ENCODE measurements at places on chromosomes 11 and 22. TPM values are rescaled to one million over a fixed set of nuclear protein-coding genes. Genes with fewer than 3 reads are reported as not detected.
A peak's percentile ranks its signal among the peaks of the same experiment; 100 is the strongest.

Gene TRIM49
- not detected for total RNA-seq

Gene MMP27
- total RNA-seq = not detected

Gene DEFB131B
- total RNA-seq = not detected

Gene PGGHG
- 75.0 TPM for total RNA-seq

Gene HEPACAM
- not detected for total RNA-seq

Gene CYB5R2
- 4.4 TPM for total RNA-seq

Gene CDKN1C
- total RNA-seq = 0.69 TPM

Gene GRIK4
- total RNA-seq = not detected

Gene SOX6
- total RNA-seq = not detected

Gene CABP7
- total RNA-seq = 0.07 TPM

GRCh38 chr11:34856251-34856650 lies 59.9 kb downstream of the APIP start:
- no peak for DNase-seq

DNA sequence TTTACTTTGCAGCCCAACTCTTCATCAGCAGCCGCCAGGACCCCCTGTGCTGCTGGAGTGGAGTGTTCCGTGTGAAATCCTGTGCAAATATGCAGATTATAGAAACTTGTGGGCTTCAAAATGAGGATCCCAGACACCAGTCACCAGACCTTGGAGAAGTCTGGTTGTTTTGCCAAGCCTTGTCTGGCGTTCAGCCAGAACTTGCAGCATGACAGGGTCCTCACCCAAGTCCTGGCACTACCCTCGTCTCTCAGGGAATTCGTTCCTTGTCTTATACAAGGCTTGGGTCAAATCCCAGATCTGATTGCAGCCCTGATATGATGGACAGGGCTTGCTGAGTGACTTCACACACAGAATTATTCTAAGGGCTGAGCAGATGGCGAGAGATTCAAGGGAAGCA lies 18.9 kb downstream of the SHISAL1 start:
- no peak for DNase-seq

DNA sequence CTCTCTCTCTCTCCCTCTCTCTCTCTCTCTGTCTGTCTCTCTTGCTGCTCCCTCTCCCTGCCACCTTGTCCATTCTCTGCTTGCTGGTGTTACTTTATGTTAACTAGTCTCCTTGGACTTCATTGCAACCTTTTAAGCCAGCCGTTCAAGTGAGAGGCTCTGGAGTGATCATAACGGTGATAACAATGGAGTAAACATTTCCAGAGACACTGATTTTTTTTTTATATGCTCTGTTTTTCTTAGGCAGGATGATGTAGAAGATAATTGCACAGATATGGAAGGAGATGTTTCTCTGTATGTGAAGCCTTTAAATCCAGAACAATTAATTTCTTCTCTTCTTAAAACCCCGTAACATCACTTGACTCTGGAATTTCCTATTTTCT lies 287.7 kb downstream of the TMEM135 start:
- no peak for DNase-seq

GRCh38 chr22:47547881-47548650 lies 785.6 kb downstream of the TBC1D22A start:
- no peak for DNase-seq

DNA sequence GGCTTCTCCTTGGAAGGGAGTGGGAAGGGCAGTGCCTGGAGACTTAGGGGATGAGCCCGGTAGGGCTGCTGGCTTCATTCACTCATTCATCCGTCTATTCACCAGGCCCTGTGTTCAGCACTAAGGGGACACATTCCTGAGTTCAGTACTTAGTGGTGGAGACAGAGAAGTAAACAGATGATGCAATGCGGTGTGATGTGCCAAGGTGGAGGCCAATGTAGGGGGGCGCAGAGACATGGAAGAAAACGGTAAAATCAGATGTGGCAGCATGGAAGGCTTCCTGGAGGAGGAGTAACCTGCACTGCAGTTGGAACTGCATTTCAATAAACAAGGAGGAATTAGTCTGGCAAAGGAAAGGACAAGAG lies 21.3 kb downstream of the GRIK4 start:
- no peak for DNase-seq

- DNase-seq = no peak
Measured at GRCh38 chr22:44522526-44523170, 24.6 kb upstream of the RTL6 start.

DNA sequence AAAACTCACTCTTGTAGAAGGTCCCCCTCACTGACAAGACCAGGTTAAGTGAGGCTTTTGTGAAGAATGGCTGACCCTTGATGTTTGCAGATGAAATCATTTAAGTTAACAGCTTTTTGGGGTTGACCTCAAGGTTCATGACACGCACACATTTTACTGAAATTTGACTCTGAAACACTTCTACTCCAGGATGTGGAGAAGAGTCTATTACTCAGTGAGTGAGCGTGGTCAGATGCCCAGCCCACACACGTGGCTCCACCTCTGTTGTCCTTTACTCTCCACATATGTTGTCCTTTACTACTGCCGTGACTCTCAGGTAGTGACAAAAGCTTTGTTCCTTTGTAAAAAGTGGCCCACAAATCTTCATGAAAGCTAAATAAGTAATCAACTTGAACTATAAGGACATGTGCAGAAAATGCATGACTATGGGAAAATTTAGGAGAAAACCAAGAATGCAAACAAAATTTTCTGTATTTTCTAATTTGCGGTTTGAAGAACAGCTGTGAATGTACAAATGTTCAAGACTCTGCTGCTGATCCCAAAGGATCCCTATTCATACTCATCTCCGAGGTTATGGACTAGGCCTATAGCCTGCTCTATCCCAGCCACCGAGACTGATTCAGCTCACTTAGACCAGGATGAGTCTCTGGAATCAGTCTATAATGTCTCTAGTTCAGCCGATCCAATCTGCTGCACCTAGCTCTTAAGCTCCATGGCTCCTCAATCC lies 22.4 kb downstream of the XRRA1 start:
- peak; percentile 71 for DNase-seq

- peak; percentile 35 for DNase-seq
Measured at GRCh38 chr11:57425565-57426438, 1.1 kb downstream of the SLC43A3 start.

GRCh38 chr11:95074792-95075563 lies 8.3 kb downstream of the SRSF8 start:
- no peak for DNase-seq

DNA sequence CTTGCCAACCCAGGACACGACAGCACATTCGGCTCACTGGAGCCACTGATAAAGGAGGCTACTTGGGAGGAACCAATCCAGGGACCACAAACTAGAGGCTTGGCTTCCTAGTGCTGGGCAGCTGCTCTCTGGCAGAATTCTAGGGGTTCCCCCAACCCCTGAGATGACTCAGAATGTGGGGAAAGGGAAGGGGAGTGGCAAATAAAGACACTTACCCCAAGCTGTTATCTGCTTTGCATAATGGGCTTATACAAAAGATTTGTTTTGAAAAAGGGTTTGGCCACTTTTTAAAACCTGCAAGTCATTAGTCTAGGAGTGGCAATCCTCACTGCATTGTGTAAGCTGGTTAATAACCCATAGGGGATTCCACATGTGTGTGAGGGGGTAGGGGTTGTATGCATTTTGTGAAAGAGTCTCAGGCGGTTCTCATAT lies 64.1 kb upstream of the LMO1 start:
- DNase-seq = no peak

DNA sequence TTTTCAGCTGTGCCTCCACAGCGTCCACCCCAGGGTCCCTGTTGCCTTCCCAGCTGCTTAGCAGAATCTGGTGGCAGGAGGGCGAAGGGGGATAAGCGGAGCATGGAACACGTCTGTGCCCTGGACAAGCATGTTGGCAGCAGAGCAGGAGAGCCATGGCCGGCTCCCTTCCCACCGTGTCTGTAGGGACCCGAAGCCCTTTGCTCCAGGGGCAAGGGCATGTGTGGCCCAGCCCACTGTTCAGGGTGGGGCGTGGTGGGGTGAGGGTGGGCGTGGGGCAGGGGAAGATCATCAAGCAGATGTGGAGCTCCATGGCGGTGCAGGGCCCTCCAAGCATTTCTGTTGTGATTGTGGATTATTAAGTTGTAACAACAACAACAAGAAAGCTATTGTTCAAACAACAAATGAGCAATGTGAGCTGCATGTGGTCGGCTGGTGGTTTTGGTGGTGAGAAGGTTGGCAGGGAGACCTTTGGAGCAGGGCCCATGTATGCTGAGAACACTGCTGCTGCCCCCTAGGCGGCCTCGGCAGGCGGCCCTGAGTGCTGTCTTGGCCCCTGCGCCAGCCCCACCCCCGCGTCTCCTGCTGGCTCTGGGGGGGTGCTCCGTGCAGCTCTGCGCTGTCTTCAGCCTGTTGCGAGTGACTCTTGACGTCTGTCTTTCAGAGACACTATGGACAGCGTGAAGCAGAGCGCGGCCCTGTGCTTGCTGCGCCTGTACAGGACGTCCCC lies 50.9 kb downstream of the AP2A2 start:
- no peak for DNase-seq

DNA sequence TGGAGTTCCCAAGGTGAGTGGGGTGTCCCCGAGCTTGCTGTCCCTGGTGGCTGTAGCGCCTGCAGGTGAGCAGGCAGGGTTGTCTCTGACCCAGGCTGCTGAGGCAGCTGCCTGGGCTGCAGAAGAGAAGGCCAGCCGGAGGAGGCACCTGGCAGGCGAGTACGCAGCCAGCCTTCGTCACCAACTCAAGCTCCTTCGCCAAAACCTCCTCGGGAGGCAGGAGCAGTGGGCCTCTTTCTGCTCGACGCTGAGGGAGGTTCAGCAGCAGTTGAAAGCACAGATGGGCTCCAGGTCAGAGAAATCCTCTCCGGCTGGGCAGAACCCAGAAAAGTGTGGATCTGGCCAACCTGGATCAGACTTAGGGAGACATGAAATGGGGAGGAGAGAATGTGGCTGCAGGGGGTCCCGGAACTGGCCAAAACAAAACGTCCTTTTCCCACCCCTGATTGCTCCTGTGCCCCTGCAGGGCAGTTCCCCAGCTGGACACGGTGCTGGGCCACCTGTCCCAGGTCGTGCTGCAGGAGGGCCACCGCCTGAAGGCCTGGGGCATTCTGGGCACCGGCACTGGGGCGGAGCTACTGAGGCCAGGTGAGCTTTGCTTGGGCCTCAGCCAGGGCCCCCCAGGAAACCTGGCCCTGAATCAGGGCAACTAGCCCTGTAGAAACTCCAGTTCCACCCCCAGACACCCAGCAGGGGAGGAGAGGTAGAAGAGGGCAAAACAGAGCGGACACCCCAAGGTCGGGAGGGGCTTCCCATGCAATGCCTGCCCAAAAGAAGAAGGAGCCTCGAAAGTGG lies 56.7 kb downstream of the BTG4 start:
- no peak for DNase-seq

- no peak for DNase-seq
Measured at GRCh38 chr22:32562916-32563315, 88.3 kb downstream of the FBXO7 start.

DNA sequence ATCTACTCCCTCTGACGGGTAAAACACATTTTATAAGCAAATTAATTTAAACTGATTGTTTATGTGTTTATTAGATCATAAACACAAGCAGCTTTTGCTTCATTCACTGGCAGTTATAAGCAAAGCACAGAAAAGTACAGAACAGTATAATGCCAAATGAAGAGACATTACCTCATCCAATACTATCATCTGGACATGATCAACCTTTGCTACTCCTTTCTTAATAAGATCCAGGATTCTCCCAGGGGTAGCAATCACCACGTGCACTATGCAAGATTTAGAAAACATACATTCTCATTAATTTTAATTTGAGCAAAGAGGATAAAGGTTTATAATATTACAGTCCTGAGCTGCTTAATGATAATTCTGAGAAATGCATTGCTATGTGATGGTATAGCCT lies 27.9 kb downstream of the DDX6 start:
- no peak for DNase-seq

- DNase-seq = no peak
Measured at GRCh38 chr22:44304911-44305310, 7.8 kb downstream of the SHISAL1 start.

GRCh38 chr22:20904008-20904979 lies 12.9 kb upstream of the CRKL start:
- DNase-seq = no peak

DNA sequence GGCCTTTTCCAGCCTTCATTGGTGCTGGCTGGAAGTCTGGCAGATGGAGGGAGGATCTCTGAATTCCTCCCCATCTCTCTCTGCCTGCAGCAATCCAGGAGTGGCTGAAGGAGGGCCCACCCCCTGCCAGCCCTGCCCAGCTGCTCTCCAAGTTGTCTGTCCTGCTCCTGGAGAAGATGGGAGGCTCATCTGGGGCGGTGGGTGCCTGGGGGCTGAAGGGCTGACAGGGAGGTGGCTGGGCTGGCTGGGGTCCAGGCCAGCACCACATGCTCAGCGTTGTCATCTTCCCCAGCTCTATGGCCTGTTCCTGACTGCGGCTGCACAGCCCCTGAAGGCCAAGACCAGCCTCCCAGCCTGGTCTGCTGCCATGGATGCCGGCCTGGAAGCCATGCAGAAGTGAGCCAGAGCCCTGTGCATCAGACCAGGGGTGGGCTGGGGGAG lies 12.2 kb downstream of the TKFC start:
- DNase-seq = no peak

GRCh38 chr22:49991167-49991566 lies 21.4 kb downstream of the IL17REL start:
- DNase-seq = no peak

DNA sequence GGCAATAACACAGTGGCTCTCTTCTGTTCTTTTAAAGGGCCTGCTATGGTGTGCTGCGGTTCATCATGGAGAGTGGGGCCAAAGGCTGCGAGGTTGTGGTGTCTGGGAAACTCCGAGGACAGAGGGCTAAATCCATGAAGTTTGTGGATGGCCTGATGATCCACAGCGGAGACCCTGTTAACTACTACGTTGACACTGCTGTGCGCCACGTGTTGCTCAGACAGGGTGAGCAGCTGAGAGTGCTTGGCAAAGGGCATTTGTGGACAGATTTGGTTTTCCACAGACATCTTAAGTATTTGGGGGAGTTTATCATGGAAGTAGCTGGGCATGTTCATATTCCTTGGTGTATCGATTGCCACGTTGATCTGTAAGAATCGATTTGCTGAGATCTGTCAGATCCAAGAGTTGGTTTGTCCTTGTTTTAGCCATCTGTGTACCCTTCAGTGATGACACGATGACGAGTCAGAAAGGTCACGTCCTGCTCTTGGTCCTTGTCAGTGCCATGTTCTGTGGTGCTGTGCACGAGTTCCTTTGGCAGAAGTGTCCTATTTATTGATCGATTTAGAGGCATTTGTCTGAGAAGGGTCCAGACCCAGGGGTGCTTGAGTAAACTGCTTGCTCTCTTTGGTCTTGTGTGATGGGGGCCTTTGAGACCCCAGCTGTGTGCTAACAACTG lies 4.8 kb downstream of the RPS3 start:
- DNase-seq = no peak

- DNase-seq = peak; percentile 92
Measured at GRCh38 chr11:102268083-102268984, 49.0 kb upstream of the BIRC3 start.

GRCh38 chr11:27976262-27976661 lies 131.7 kb downstream of the KIF18A start:
- no peak for DNase-seq

DNA sequence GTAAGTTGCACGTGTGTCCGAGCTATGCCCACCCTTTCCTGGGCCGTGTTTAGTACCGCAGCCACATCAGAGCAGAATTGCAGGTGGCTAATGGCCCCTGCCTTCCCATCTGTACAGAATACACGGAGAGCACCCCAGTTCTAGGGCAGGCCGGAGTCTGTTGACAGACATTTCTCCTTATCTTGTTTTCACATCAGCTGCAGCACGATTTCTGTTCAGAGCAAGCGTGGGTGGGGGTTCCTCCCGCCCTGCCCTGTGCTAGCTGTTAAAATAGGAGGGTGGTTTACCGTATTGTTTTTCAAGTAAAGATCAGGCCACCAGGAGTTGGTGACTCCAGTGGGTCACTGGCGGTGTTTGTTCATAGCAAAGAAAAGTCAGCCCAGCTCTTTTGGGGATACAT lies 41.1 kb downstream of the UBASH3B start:
- DNase-seq = peak; percentile 86

GRCh38 chr11:132610216-132610615 lies 922.1 kb downstream of the OPCML start:
- no peak for DNase-seq
